ENCODE measurements at places on chromosomes 2 and 18. TPM values are rescaled to one million over a fixed set of nuclear protein-coding genes. Genes with fewer than 3 reads are reported as not detected.

GRCh38 chr18:35936951-35937350 lies 35.5 kb upstream of the RMP24 start:
- H3K4me1 ChIP-seq, result no peaks in the 10 kb centered on the region
- H3K27ac ChIP-seq, result no peak overlapping the region
- H3K36me3 ChIP-seq, result no peaks in the 10 kb centered on the region
- peaks cover 4% of the 10 kb centered on the region for H3K27me3 ChIP-seq
- DNase-seq, result no peak

GRCh38 chr2:40364151-40364874 lies 87.6 kb downstream of the SLC8A1 start:
- H3K4me1 ChIP-seq, result no peaks in the 10 kb centered on the region
- H3K4me3 ChIP-seq, result no peak overlapping the region
- no peak for DNase-seq
- H3K27me3 ChIP-seq, result no peaks in the 10 kb centered on the region
- no peak overlapping the region for H3K27ac ChIP-seq

DNA sequence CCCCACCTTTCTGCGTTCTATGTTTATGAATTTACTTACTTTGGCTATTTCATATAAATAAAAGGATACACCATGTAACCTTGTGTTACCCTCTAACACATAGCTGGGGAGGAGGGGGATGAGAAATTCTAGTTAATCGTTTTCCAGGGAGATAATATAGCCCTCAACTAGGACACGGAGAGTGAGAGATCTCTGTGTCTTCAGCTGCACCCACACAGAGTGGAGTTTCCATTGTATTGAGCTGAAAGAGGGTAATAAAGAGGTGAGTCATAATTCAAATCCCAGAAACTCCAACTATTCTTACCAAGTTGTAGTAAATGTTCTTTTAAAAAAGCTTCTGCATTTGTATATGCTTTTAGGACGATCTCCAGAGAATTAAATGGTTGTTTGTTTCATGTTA lies 110.1 kb upstream of the SULT1C3 start:
- DNase-seq, result no peak
- no peaks in the 10 kb centered on the region for H3K4me1 ChIP-seq
- no peak overlapping the region for H3K27ac ChIP-seq
- no peaks in the 10 kb centered on the region for H3K36me3 ChIP-seq
- no peak overlapping the region for H3K4me3 ChIP-seq

The CDH2 gene
- total RNA-seq, result not detected

The LAPTM4A gene
- total RNA-seq, result 29.0 TPM

DNA sequence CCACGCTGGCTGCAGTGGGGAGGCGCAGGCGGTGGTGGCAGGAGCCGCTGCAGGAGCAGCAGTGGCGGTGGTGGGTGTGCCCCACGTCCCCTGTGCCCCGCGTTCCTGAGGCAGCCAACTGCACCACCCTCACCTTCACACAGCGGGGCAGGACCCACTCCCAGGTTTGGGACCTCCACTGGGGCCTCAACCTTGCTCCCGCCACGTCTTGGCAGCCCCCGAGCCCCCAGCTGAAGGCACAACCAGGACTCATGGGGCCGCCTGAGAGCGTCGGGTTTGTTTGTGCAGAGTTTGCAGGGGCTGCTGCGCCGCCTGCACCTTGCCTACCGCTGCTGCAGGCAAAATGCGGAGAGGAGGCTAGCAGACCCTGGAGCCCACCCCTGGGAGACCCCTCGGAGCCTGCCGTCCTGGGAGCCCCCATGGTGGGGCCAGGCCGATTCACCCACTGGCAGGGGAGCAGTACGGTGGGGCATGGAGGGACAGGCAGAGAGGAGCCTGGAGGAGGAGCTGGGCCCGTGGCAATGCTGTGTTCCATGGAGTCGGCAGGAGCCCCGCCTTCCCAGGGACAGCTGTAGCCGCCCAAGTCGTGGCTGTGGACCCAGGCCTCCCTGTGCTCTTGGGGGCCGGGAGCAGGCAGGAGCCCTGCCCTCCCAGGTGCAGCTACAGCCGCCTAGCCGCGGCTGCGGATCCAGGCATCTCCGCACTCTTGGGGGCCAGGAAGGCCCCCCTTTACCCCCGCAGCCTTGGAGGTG lies 14.7 kb upstream of the EML6 start:
- no peak for DNase-seq
- peaks cover 5% of the 10 kb centered on the region for H3K27me3 ChIP-seq
- H3K4me3 ChIP-seq, result no peak overlapping the region
- H3K36me3 ChIP-seq, result no peaks in the 10 kb centered on the region

- no peaks in the 10 kb centered on the region for H3K27me3 ChIP-seq
- H3K27ac ChIP-seq, result no peak overlapping the region
- no peaks in the 10 kb centered on the region for H3K36me3 ChIP-seq
- no peak for DNase-seq
- no peak overlapping the region for H3K4me3 ChIP-seq
Measured at GRCh38 chr18:40152859-40153258, 1802.2 kb upstream of the PIK3C3 start.

The SERPINB11 gene
- not detected for total RNA-seq

DNA sequence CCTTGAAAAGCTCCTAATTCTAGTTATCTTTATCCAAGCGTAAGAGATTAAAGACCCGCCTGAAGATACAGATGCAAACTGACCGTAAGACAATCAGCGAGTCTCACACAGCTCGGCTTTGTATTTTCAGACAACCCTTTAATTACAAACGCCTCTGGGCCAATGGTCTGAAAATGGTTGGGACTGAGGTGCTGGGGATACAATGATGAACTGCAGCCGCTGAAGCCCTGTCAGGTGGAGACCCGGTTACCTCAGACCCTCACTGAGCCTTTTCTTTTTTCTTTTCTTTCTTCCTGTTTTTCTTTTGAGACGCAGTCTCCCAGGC lies 715 bp upstream of the CFAP36 start:
- DNase-seq, result no peak
- peak overlapping the region; percentile 97 for H3K27ac ChIP-seq
- peaks cover 4% of the 10 kb centered on the region for H3K4me1 ChIP-seq
- H3K36me3 ChIP-seq, result peaks cover 2% of the 10 kb centered on the region
- H3K27me3 ChIP-seq, result no peaks in the 10 kb centered on the region

DNA sequence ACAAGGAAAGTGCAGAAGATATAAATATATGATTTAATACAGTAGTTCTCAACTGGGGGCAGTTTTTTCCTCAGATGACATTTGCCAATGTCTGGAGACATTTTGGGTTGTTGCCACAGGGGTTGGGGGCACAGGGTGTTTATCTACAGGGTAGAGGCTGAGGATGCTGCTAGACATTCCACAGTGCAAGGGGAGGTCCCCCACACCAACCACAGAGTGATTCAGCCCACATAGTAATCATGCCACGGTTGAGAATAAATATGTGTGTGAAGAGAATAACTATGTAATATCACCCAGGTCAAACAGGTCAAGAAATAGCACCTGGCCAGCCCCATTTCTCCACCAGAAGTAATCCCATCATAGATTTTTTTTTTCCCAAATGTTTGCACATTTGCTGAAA lies 17.9 kb downstream of the DYSF start:
- no peak overlapping the region for H3K4me3 ChIP-seq
- DNase-seq, result no peak
- peaks cover 16% of the 10 kb centered on the region for H3K27me3 ChIP-seq
- no peak overlapping the region for H3K27ac ChIP-seq

GRCh38 chr2:152114366-152114765 lies 15.5 kb upstream of the CACNB4 start:
- H3K4me3 ChIP-seq, result no peak overlapping the region
- no peaks in the 10 kb centered on the region for H3K36me3 ChIP-seq

DNA sequence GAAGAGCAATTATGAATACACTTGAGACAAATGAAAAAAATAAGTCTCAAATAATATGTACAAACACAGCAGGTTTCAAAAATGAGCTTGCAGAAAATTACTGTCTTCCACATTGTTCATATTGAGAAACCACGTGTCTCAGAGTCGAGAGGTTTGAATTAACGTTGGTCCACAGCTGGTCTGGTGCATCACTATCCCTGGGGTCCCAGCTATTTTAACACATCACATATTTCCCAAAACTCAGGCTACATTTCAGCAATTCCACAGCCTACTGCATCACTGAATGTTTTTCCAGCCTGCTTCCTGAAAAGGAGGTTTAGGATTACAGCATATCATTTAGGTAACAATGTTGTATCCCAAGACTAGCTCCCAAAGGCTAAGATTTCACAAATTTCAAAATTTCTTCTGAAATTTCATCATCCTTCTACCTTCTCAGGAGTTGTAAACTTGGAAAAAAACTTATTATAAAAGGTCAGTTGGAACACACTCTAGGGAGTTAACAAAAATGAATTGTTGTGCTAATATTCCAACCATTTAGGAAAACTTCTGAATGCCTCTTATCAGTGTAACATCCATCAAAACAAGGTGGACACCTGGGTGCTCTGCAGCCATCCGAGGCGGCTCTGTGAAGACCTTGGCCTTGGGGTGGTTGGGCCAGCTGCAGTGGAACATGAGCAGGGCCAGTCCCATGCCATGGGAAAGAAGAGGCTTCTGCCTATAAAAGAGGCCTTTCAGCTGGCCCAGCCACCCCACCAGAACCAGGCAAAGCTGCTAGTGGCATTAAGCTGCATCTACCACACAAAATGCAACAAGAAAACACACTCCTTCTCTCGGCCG lies 198.1 kb upstream of the RBBP8 start:
- no peaks in the 10 kb centered on the region for H3K36me3 ChIP-seq
- no peak overlapping the region for H3K27ac ChIP-seq
- no peak for DNase-seq
- no peak overlapping the region for H3K4me3 ChIP-seq
- H3K27me3 ChIP-seq, result no peaks in the 10 kb centered on the region

DNA sequence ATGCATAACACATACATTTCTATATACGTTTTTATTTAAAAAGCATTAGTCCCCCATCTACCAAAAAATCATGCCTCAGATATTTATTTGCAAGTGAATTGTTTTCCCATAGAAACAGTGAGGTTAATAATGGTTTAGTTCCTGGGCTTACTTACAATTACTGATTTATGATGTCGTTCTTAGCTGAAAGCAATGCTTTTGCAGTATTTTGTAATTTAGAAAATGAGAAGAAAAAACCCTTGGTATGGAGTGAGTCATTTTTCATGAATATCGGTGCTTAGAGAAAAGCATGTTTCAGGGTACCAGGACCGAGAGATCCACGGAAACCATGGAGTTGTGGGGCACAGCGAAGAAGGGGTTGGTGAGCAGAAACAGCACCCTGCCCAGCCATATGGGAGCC lies 12.0 kb upstream of the CDK15 start:
- no peak overlapping the region for H3K4me3 ChIP-seq
- no peaks in the 10 kb centered on the region for H3K27me3 ChIP-seq
- H3K4me1 ChIP-seq, result no peaks in the 10 kb centered on the region

DNA sequence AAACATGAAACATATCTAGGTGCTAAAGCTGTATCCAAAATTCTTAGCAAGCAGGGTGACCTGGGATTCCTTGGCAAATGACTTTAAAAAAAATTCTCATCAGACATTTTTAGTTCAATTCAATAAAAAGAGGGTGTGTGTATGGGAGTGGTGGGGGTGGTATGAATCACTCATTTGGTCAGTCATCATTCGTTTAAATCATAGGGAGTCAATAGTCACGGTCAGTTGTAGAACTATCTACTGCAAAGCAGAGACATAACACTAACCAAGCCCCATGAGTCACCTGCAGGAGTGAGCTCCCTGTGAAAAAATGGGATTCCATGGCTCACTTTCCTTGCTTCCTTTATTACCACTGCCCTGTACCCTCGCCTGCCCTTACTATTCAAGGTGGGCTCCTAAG lies 380.6 kb upstream of the TCF4 start:
- H3K36me3 ChIP-seq, result no peaks in the 10 kb centered on the region
- no peaks in the 10 kb centered on the region for H3K4me1 ChIP-seq
- H3K4me3 ChIP-seq, result no peak overlapping the region
- H3K27me3 ChIP-seq, result no peaks in the 10 kb centered on the region
- DNase-seq, result no peak

DNA sequence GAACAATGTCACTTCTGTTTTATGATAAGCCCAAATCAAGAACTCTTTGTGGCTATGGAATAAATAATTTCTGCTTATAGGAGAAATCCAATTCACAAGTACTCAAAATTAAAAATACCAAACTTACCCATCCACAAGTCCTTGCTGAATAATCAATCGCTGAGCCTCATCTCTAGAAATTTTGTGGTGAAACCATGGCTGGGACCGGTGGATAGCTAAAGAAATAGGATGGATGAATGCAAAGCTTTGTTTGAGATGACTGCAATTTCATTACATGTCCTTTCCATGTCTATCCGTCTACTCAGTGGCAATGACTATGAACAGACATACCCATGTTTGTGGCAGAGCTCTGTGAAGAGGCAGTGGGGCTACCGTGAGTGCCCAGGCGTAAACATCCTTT lies 124.4 kb downstream of the GRB14 start:
- H3K4me3 ChIP-seq, result no peak overlapping the region
- no peak for DNase-seq
- H3K27ac ChIP-seq, result no peak overlapping the region
- no peaks in the 10 kb centered on the region for H3K36me3 ChIP-seq
- H3K4me1 ChIP-seq, result no peaks in the 10 kb centered on the region
- no peaks in the 10 kb centered on the region for H3K27me3 ChIP-seq

GRCh38 chr2:106758901-106759497 lies 127.0 kb downstream of the ST6GAL2 start:
- no peak overlapping the region for H3K4me3 ChIP-seq
- DNase-seq, result no peak
- no peaks in the 10 kb centered on the region for H3K27me3 ChIP-seq
- H3K27ac ChIP-seq, result no peak overlapping the region
- H3K36me3 ChIP-seq, result no peaks in the 10 kb centered on the region

The TMEM150A gene
- total RNA-seq, result 7.6 TPM

The FAM228B gene
- 4.3 TPM for total RNA-seq

DNA sequence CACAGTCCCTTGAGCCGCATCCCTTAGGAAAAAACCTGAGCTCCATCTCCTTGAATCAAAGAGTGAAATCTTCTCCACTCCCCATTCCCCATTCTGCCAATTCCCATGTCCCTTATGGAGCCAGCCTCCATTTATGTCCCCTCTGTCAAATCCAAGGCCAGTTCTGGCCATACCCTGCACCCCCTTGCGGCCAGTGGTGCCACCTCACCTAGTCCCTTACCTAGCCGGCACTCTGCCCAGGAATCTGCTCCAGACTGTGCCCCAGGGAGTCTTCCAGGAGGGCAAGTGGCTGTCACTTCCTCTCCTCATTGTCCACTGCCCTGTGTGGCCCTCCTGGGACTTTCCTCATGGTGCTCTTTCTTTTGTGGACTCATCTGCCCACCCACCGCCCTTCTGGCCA lies 195.4 kb upstream of the RMP24 start:
- DNase-seq, result no peak
- H3K4me1 ChIP-seq, result no peaks in the 10 kb centered on the region
- no peak overlapping the region for H3K27ac ChIP-seq

GRCh38 chr2:228446734-228447133 lies 265.2 kb upstream of the SPHKAP start:
- H3K27ac ChIP-seq, result no peak overlapping the region
- DNase-seq, result no peak

The LRRC30 gene
- not detected for total RNA-seq

All from CD8-positive, alpha-beta memory T cell (primary cell).